CD4-positive, CD25-positive, alpha-beta regulatory T cell (primary cell): ENCODE measurements at places on chromosomes 16 and 17. TPM values are rescaled to one million over a fixed set of nuclear protein-coding genes. Genes with fewer than 3 reads are reported as not detected.

- DNase-seq = no peak
These were observed 50.3 kb downstream of the ZFPM1 start for GRCh38 chr16:88503374-88503770.

DNA sequence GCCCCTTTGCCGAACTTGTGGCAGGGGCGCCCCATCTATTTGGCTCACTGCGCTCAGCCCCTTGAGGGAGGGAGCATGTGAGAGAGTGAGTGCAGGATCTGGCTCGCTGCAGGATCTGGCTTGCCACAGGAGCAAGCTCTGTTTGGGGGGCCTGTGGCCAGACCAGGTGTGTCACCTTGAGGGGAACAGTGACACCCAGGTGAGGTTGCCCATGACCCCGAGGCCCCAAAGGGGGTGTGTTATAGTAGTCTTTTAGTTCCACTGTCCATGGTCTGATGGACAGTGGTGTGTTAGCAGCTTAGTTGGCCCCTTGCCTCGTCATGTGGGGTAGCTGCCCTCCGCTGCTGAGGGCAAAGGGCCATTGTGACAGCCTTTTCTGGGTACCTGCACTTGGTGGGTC lies 41.6 kb downstream of the CCDC42 start:
- DNase-seq = no peak

DNA sequence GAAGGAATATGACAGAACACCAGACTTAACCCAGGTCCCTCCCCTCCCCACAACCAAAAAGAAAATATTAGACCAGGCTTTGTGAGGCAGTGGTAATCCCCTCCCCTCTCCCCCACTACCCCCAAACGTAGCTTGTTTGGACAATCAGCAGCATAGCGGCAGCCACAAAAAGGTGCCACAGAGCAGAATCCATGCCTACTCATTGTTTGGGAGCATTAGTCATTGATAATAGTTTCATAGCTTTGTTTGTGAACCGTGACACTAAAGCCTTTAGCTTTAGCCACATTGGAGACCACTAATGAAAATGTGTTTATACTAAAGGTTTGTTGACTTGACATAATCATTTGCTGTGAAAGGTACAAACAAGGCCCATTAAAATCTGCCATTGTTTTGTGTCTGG lies 65.1 kb downstream of the NUP93 start:
- no peak for DNase-seq

GRCh38 chr16:55480228-55480655 lies 1.2 kb downstream of the MMP2 start:
- DNase-seq = no peak

Gene TUBB3
- 1.8 TPM for total RNA-seq

Gene ACSM3
- total RNA-seq = 0.91 TPM

Gene CDH15
- total RNA-seq = 0.17 TPM
